ENCODE measurements at places on chromosomes 2 and 18. TPM values are rescaled to one million over a fixed set of nuclear protein-coding genes. Genes with fewer than 3 reads are reported as not detected.
A peak's percentile ranks its signal among the peaks of the same experiment; 100 is the strongest.

Gene AGBL5
- 24.6 TPM for total RNA-seq

Gene PGAP1
- total RNA-seq: 9.1 TPM

Gene ZNF396
- total RNA-seq: 3.3 TPM

Gene MEP1B
- total RNA-seq: not detected

Gene TMEM178A
- total RNA-seq: 0.29 TPM

Gene PRSS56
- total RNA-seq: not detected

Gene MBP
- 2.2 TPM for total RNA-seq

- no peak for DNase-seq
These were observed 33.9 kb upstream of the GLS start for GRCh38 chr2:190846746-190847145.

- DNase-seq: peak; percentile 78
These were observed at the start of gene SNORC for GRCh38 chr2:232870018-232870765. TSS of gene SNORC (plus strand) at chr2:232870264. CDS start at chr2:232870342, 78 bp downstream.

- DNase-seq: no peak
These were observed 19.9 kb downstream of the SLC38A11 start for GRCh38 chr2:164935118-164936101.

DNA sequence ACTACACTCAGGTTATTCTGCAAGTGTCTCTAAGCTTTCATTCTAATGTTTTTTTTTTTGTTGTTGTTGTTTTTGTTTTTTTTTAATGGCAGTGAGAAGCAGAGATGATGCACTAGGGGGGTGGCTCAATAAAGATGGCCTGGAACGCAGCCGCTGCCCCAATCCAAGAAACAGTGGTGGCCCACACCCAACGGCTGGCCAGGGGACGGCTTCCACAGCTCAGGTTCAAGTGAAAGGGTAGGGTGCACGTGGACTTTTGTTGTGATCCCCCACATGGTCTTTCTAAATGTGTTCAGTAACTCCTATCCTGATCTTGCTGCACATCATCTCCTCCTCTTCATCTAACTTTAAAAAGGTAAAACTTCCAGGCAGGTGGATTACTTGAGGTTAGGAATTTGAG is 190.1 kb downstream of the NDUFA10 start:
- DNase-seq: no peak

DNA sequence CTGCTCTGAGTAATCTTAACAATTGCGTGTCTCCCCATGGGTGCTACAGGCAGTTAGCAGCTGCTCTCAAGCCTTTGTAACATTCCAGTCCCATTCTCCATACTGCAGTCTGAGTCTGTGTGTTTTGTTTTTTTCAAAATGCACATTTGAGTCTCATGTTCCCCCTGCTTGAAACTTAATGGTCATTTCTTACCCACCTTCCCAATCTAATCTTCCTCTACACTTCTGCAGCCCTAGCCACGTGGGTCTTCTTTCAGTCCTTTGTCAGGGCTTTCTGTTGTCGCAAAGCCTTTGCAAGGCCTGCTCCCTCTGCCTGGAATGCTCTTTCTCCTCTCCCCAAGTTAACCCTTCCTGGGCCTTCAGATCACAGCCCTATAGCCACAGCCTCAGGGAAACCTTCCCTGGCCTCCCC is 24.5 kb downstream of the ELAC1 start:
- no peak for DNase-seq

GRCh38 chr2:204329016-204329415 is 216.3 kb upstream of the PARD3B start:
- DNase-seq: no peak

DNA sequence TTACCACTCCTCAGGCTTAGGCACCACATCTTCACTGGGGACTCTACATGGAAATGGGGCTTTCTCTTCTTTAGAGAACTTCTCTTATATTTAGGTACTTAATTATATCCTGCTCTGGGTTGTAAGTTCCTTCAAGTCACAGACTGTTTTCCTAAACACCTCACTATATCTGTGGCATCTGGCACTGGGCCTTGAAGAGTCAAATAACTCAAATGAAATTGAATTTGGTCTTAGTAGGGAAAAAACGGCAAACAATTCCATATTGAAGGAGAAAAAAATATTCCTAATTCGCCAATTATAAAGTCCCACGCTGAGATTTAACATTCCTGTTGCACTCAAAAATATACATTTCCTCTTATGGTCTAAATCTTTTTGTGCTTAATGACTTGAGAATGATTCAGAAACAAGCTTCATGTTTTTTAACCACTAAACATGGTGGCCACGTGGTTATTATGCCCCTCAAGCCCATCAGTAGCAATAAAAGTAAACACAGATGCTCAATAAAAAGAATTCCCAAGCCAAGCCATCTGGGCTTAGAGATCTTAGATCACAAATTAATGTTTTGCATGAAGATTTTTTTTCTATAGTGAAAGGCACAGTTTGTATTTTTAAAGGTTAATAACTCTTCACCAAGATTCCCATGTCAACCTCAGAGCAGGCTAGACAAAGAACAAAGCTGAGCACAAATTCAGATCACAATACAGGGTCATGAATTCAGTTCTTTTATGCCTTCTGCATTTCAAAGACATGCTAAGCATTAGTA is 105.5 kb upstream of the SYT4 start:
- DNase-seq: no peak

GRCh38 chr2:58293056-58293455 is 51.9 kb upstream of the FANCL start:
- no peak for DNase-seq

DNA sequence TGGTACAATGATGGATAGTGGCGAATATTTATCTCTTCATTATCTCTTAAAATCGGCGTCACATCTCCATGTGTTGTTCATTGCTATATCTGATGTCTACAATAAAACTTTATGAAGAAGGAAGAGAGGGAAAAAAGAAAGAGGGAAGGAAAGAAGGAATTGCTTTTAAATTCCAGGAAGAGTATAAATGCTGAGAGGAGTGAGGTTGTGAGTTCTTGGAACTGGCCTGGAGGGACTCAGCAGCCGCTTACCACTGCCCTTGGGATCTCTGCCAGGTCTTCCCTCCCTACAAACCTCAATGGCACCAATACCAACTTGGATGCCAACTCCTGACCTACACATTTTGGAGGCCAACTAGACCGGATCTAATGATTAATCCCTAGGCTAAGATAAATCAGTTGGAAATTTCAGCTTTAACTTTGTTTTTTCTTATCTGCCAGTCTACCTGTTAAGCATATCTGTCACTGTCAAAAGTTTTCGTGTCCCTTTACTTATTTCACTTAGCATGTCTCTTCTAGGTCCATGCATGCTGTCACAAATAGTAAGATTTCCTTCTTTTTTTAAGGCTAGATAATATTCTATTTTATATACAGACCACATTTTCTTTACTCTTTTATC is 9.8 kb downstream of the SCN9A start:
- DNase-seq: peak; percentile 26
